ENCODE measurements at places on chromosomes 6 and 20.

- no peak for DNase-seq
Observed at GRCh38 chr6:47245745-47246371, 63.8 kb downstream of the TNFRSF21 start.

DNA sequence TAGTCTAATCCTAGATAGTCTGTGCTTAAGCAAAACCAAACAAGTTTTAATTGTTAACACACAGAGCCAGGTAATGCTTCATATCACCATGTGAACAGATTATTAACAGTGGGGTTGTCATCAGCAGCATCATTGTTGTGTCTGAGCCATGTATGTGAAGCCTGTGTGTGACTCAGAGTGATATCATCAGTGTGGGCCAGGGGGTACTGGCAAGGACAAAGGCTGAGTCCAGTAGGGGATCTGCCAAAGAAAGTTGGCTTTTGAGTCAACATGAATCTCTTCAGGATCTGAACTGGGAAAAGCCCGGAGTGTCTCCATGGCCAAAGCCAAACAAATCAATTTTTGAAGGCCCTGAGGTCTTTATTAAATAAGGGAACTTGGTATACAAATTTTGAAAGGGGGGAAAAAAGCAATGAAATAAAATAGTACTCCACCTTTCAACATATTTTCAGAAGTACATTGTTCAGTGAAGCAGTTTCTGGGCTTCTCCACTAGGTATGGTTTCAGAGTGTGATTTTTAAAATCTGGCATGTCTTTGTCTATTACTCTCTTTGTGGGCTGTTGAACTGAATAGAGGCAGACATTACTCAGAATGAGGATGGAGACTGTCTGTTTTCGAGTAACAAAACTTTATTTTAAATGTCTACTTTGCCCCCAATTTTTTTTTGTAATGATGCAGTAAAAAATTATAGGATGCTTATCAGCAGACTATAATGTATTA lies 444.2 kb upstream of the JAG1 start:
- DNase-seq = no peak

GRCh38 chr20:50557549-50558134 lies 47.5 kb downstream of the PTPN1 start:
- no peak for DNase-seq

GRCh38 chr6:98324446-98324845 lies 509.9 kb upstream of the POU3F2 start:
- no peak for DNase-seq

DNA sequence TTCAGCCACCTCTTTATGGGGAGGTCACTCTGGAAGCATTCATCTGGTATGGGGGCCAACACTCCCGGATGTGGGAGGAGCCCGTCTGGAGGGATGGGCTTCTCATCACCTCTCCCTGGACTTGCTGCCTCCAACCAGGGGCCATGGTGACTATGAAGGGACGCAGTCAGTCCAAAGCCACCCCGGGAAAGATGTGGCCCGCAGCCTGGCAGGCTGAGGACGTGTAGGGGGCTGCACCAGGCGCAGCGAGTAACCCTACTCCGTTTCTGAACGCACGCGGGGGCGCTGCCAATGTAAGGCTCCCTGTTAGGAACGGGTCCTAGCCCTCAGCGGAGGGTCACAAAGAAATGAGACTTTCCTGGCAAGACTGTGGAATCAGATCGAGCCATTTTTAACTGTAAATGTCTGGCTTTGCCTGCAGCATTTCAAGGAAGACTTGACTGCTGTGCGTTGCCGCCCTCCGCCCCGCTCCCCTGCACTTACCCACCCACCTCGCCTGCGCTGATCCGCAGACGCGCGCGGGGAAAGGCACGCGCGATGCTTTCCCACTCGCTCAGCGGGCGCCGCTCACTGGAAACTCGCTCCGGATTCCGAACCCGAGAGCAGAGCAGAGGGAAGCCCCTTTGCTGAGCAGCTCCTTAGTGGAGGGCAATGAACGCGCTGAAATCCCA lies 55.1 kb downstream of the IL20RA start:
- DNase-seq = no peak

DNA sequence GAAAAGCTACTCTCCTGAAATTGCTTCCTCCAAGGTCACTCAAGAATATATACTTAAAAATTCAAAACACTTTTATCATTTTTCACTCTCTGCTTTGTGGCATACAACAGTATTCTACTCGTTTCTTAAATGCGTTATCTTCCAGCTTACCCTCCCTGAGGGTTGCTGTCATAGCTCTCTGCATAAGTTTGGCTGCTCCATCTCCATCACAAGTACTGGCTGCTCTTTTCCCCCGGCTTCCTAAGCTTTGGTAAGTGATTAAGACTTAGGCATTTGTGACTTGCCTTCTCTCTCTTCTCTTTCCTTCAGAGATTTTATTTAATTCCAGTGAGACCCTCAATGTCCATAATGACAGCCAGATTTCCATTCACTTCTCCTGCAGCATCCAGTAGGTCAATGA lies 128.3 kb downstream of the NKAIN2 start:
- no peak for DNase-seq

- no peak for DNase-seq
Observed at GRCh38 chr6:154494592-154495311, 15.7 kb downstream of the CNKSR3 start.

- no peak for DNase-seq
Observed at GRCh38 chr6:2111162-2111677, 134.2 kb downstream of the GMDS start.

GRCh38 chr6:134303891-134304290 lies 14.0 kb downstream of the SGK1 start:
- DNase-seq = no peak

- no peak for DNase-seq
Observed at GRCh38 chr6:121516331-121516730, 80.9 kb downstream of the GJA1 start.

GRCh38 chr20:23326774-23327173 lies 23.8 kb upstream of the NXT1 start:
- DNase-seq = no peak

DNA sequence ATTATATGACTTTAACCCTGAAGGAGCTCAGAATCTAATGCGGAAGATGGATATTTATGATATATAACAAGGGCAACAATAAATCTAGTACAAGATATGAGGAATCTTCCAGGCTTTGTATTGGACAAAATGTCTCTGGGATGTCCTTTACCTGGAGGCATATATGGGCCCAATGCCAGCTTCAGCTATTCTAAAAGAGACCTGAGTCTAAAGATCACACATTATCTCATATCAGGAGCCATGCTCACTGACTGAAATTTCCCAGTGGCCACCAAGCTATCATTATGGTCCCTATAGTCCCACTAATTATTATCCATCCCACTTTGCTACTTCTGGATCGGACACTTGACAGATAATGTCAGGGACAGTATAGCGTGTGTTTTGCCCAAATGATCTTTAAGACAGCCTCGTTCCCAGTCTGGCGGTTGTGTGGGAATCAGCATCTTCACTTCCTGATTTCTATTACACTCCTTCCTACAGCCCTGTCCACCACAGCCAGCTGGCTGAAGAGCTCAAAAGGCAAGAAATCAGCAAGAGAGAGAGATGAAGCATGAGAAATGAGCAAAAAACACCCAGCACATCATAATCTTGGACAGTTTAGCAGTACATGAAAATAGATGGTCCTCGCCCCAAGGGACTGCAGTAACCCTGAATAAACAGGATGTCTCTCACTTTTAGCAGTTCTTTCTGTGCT lies 34.9 kb downstream of the KLHL31 start:
- no peak for DNase-seq

DNA sequence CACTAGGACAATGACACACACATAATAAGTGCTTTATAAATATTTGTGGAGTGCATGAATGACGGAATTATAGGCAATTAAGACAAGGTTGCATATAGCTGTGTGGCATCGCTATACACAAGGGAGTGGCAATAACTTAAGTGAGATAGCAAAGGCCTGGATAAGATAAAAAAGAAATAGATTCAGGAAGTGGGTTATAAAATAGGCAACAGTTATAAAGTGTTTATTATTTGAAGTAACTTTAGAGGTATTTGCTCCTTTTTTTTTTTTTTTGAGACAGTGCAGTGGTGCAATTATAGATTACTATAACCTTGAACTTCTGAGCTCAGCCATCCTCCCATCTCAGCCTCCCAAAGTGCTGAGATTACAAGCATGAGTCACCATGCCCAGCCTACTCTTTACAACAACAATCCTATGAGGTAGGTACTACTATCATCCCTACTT lies 75.9 kb upstream of the LOC128125822 start:
- DNase-seq = no peak

DNA sequence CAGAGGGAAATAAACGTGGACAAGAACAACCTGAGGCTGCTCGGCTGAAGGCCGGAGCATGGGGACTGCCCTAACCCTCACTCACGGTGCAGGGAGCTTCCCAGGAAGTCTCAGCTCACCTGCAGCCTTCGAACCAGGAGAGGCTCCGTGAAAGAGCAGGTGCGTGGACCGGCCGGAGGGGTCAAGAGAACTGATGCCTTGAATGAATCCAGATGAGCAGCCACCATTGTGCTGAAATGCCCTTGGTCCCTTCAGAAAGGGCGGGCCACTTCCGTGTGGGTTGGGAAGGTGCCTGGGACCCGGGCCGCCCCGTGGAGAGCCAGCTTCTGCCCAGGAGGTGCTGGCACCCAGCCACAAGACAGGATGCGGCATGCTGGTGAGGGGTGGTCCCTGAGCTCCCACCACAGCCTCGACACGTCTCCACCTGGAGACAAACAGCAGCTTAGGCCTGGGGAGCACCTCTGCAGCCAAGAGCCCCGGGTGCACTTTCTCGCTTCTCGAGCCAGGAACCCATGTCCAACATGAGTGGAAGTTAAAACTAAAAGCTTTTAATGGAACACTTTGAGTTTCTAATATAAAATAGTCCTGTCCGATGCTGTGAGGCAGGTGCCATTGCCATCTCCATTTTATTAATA lies 83.5 kb downstream of the TTLL2 start:
- no peak for DNase-seq

DNA sequence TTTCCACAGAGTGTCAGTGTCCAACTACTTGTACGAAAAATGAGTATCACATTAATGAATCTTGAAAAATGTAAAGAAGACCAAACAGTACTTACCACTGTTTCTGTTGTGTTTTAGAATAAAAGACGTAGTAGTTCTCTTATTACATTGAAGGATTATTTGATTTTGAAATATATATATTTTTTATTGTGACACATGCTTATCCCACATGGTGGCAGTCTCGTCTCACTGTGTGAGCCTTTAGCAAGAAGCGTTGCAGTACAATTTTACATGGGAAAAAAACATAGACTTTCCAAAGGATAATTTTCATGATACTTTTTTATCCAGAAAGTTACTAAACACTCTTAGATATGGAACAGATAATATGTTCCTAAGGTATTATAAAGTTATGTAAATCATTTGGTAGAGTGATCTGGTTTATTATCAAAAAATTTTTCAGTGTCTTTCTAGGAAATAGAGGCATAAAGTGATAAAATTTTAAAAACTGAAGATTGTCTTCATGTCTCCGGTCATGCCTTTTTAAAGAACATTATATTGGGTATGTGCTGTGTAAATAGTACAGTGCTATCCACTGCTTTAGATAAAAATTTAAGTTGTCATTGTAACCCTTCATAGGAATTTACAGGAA lies 117.5 kb upstream of the SAMD5 start:
- DNase-seq = no peak

Data from T-helper 1 cell (primary cell).